Fibroblast of skin of left biceps (primary cell): ENCODE measurements at places on chromosomes 11 and 22.

DNA sequence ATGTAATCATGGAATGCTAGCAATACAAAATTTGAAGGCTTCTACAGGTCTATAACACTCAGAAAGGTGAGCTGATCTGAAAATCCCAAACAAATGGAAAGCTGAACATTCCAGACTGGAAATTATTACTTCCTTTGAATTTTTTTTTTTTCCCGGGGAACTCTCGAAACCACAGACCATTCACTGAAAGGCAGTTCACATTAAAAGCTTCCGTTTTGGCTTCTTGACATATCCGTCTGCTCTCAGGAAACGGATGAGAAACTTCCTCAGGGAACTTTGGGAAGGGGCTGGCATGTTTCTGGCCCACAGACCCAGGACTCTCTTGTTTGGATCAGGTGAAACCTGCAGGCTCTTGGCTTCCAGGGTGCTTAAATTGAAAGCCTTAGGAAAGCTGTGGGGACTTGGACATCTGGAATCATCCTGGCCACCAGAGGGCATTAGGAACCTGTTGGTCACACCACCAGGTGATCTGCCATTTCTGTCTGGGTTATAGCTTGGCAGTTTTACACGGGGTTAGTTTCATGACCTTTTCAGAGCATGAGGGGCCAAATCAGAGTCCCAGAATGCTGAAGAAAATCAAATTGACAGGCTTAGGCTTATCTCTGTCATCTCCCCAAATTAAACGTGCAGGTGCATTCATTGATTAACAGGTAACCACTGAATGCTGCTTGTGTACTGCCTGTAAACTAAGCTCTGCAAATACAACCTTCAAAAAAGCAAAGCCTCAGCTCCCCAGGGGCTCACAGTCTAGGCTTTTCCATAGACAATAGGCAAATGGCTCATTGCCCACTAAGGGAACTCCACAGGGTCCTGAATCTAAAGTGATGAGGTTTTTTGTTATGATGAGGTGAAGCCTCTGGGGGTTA lies 22.7 kb upstream of the GRAMD1B start:
- no peak for DNase-seq

DNA sequence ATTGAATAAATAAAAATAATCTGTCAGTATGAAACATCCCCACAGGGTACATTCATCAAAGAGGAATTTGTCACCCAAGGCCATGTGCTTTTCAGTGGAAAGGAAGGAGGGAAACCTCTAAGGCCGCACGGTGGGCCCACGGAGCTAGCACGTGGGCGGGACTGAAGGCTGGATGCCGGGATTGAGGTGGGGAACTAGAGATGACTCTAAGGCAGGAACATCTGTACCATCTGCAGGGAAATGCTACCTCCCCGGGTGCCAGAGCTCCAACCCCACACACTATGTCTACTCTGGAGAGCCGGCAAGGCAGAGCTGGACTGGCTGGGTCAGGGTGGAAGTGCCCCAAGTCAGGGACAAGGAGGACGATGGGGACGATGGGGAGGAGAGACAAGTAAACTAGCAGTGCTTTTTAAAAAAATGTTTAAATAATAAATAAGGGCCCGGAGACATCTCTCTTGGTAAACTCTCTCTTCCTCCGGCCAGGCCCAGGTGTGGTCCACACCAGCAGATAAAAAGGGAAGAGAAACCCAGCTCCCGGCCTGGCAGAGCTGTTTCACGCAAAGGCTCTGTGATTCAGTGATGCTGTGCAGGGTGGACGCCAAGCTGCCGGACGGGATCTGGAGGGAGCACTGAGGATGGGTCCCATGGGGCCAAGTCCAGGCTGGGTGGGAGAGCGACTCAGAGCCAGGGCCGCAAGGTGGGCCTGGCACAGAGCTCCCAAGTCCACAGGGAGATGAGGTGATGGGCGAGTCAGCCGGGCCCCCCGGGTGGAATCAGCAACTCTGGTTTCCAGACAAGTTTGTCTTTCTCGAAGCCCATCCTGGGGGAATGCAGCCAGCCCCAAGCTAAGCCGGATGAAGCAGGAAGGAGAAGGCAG lies 5.8 kb downstream of the LIF start:
- no peak for DNase-seq

DNA sequence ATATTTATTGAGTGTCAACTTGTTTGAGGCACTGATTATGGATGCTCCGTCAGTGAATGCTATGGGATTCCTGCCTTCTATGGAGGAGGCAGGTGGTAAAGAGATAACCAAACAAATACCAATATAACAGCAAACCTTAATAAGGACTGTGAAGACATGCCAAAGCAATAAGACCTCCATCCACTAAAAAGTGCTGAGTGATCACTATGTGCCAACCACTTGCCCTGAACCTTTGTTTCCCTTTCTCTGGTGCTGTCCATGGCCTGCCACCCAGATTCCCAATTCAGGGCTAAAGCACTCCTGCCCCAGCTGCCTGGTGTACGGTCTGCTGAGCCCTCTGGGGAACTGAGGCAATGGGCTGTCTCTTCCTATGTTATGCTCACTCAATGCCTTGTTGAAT lies 1074.9 kb downstream of the OPCML start:
- no peak for DNase-seq

DNA sequence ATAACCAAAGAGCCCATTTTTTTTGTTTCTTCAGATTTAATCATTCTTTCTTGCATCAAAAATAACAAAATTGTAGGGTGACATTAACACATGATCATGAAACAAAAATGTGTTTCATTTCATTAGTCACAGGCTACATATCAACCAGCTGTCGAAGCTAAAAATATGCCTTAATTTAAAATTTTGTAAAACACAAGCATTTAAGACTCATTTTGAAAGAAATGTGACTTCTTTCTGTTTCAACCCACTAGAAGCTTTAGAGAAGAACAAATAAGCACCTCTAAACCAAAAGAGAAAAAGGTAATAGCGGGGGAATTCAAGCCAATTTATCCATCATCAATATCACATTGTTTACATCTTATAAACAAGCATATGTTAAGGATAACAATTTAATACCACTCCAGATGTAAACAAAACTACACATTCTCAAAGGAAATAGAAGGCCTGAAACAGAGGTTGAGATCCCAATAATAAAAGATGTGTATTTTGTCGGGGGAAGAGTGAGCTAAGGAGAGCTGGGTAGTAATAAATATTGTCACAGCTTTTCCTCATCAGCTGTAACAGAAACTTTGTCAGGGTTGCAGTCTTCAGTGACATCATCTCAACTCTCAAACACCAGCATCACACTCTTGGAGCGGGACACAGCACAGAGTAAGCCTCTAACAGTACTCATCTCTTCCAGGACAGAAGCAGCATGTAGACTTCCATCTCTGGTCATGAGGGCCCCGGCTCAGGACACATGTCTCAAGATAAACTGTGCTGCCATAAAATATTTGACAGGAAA lies 42.0 kb downstream of the ALG9 start:
- DNase-seq, result no peak

- DNase-seq, result no peak
Measured at GRCh38 chr11:16843294-16843693, 104.8 kb downstream of the C11orf58 start.
